ENCODE measurements at places on chromosomes 11 and 22.

DNA sequence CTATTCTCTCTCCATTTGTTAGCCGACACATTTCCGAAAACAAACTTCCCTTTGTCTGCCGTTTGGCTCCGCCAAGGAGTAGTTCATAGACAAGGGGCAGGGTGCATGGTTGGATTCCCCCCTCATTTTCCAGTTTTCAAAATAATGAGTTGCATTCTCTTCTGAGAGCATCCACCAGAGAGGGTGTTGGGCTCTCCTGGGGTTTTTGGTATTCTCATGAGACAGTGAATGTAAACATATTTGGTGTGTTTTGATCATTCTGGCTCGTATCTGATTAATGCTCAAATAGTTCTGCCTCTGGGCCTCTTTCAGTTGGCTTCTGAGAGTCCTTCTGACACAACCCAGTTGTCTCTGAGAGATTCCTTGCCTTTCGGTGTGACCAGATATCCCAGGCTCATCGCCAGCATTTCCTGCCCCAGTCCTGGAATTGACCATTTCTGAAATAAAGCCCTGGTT is 21.7 kb downstream of the GRAMD4 start:
- no peak for DNase-seq

DNA sequence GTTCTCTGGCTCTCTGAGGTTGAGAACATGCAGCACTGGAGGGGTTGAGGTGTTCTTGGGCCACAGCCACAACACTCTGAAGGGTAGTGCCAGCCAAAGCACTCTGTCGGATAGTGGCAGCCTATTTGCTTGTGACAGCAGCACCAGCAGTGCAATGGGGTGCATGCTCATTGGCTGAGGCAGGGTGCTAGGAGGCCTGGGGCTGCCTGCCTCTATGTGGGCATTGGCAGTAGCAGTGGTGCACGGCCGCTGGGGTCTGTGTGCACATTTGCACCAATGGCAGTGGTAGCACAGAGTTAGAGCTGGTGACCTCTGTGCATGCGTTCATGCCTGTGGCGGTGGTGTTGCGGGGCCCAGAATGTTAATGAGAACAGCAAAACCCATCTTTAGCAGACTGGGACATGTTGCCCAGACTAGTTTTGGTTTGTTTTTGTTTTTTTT is 25.4 kb downstream of the PI4KA start:
- no peak for DNase-seq

DNA sequence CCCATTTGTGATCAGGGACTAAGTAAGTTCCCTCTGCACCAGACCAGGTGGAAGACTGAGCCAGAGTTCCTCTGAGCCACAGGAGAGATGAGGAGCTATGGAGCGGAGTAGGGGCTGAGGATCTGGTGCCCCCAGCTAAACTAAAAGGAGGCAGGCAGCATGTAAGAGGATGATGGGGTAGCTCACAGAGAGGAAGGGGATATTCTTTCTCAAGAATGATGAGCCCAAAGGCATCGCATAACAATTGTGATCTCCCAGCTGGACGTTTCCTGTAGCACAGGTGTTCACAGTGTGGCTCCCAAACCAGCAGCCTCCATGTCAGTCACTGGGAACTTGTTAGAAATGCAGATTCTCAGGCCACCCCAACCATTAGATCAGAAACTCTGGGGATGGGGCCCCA is 24.4 kb downstream of the ADAMTS8 start:
- no peak for DNase-seq

DNA sequence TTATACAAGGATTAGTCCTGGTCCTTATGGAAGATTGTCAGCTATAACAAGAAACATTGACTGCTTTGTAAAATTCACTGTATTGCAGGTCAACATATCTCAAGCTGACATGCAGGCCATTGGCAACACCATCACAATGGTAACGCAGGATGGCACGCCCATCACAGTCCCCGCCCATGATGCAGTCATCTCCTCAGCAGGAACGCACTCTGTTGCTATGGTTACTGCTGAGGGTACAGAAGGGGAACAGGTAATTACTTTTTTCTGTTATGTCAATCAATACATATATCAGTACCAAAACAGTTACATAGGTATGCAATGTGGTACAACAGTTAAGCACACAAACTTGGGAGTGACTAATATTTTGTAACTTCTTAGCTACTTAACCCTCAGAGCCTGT is 55.3 kb downstream of the ZNF143 start:
- DNase-seq: no peak

DNA sequence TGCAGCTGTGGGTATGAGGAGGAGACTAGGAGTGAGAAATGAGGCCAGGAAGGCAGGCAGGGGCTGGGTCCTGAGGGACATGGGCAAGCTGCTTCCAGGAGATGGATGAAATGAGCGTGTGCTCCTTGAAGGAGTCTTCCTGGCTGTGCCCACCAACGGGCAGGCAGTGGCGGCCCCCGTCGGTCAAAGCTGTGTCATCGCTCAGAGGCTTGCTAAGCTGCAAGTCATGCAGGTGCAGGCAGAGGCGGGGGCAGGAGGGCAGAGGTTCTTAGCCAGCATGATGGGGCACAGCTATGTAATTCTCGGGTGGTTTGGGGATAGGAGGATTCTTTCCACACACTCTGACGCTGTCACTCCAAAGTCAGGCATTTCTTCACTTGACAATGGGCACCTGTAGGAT is 12.5 kb upstream of the PEX26 start:
- peak; percentile 46 for DNase-seq

GRCh38 chr11:20315800-20316199 is 47.7 kb upstream of the HTATIP2 start:
- DNase-seq: no peak

GRCh38 chr22:32820131-32821119 is 18.9 kb downstream of the TIMP3 start:
- DNase-seq: no peak

DNA sequence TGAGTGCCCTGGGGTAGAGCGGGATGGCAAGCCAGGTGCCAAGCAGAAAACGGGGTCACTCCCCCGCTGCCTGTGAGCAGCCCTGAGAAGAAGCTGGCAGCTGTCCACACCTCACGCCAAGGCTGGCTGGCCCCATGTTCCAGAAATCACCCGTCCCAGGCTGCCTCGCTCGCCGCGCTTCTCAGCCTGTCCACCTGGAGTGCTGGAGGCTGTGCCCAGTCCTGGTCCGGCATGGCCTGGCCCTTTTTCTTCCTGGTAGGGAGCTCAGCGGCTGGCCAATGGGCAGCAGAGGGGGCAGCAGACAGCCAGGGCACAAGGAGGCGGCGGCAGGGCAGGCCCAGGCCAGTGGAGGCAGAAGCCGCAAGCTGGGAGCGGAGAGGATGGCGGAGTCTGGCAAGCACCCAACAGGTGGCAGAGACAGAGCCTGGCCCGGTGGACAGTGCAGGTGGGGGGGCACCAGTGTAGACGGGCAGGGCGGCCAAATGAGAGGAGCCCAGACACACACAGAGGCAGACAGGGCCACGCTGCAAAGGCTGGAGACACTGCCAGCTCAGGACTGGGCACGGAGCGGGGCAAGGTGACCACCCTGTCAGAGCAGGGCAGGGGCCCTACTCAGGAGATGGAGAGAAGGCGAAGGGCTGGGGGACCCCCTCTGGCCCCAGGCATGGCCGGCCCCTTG is 37.2 kb upstream of the TH start:
- no peak for DNase-seq

DNA sequence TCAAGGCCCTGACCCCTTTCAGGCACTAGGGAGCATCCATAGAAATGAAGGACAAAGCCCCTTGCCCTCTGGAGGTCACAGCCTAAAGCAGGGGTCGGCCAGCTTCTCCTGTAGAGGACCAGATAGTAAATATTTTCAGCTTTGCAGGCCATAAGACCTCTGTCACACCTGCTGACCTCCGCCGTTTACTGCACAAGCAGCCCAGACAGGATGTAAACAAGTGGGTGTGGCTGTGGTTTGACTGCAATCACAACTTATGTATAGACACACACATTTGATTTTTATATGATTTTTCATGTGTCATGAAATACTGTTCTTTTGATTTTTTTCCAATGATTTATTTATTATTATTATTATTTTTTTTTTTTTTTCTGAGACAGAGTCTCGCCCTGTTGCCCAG is 34.3 kb downstream of the KIAA1671 start:
- DNase-seq: no peak

DNA sequence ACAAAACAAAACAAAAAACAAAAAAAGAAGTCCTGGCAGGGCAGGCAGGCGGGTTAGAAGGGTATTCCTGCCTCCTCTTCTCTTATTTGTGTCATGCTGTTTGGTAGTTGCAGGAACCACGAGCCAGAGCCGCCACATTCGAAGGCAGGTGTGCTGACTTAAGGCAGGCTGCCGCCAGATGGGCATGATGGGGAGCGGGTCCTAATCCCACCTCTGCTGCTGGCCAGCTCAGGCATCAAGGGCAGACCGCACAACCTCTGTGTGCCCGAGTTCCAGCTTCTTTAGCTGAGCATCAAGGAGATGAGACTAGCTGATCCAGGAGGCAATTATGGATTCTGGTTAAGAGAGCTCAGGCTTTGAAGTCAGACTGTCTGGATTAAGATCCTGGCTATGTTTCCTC is 12.1 kb downstream of the OAF start:
- DNase-seq: no peak

DNA sequence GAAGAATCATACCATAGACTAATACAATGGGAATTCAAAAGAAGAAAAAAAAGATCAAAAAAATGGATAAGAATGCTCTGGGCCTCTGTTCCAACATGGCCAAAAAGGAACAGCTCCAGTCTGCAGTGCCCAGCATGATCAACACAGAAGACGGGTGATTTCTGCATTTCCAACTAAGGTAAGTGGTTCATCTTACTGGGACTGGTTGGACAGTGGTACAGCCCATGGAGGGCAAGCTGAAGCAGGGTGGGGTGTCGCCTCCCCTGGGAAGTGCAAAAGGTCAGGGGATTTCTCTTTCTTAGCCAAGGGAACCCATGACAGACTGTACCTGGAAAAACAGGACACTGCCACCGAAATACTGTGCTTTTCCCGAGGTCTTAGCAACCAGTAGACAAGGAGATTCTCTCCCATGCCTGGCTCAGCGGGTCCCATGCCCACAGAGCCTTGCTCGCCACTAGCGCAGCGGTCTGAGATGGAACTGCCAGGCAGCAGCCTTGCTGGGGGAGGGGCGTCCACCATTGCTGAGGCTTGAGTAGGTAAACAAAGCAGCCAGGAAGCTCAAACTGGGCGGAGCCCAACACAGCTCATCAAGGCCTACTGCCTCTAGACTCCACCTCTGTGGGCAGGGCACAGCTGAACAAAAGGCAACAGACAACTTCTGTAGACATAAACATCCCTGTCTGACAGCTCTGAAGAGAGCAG is 428.4 kb downstream of the MN1 start:
- DNase-seq: no peak

All from NAMALWA (cell line).